Activated CD4-positive, alpha-beta T cell treated with anti-CD3 and anti-CD28 coated beads, Interleukin-10, Interleukin-2, amounts not matched to agents 100 ng/mL and 50 ng/mL, durations not matched to agents 16 hours and 8 hours (primary cell): ENCODE measurements at places on chromosomes 2 and 18.

DNA sequence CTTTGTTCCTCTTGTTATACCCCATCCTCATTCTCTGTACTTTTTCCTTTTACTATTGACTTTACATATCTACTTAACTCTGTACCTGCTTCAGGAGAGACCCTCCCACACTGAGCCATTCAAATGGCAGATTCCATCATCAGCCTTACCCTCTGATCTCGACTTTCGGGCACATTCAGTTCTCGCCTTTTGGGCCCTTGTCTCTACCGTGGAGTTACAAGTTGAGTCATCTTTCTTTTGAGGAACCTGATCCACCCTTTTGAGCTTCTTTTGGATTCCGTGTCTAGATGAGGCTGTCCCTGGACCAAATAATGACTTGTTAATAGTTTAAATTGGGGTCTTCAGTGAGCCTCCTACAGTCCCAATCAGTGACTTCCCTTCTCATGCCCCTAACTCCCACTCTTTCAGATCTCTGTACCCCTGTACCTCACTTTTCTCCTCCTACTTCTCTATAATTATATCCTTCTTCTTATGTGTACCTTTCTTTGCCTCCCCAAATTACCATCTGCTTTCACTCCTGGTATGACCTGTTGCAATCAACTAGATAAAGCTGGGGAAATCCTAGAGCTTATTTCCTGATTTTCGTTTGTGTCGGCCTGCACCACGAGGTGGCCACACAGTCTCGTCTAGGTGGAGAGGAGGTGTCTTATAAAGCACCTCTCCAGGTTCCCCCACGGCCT, 17.2 kb downstream of the SP110 start:
- DNase-seq: peak; percentile 73

- DNase-seq: peak; percentile 97
These were observed at the start of gene DNPEP for GRCh38 chr2:219387306-219388120. DNPEP (minus strand) TSS chr2:219387912; CDS start chr2:219387794, 118 bp downstream.

DNA sequence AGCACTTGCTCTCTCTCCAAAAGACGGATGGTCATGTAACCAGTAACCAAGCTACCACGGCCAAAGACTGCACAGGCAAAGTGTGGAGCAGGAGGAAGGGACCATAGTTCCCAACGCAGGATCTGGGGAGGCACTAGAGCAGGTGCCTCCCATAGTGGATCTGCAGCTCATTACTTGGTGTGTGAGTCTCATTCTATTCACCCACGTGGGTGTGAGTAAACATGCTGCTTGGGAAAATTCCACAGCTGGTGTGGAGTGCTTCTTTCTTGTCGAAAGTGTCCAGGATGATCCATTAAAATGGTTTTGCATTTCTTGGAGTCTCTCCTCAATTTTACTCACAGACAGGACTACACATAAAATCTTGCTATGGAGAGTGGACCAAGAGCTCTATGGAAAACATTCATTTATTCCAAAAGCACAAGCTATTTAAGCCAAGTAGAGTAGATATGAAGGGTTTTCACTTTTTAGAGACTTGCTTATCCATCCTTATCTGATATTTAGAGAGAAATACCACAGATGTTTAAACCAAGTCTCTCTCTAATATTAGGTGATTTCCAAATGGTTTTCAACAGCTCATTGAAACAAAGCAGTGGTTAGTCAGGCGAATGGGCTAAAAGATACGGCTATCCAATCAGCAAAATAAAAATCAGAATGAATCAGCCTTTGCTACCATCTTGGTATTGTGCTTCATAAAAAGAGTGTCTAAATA, 104.3 kb upstream of the CCDC195 start:
- no peak for DNase-seq

- no peak for DNase-seq
These were observed 71.4 kb downstream of the KCMF1 start for GRCh38 chr2:85042330-85042729.

DNA sequence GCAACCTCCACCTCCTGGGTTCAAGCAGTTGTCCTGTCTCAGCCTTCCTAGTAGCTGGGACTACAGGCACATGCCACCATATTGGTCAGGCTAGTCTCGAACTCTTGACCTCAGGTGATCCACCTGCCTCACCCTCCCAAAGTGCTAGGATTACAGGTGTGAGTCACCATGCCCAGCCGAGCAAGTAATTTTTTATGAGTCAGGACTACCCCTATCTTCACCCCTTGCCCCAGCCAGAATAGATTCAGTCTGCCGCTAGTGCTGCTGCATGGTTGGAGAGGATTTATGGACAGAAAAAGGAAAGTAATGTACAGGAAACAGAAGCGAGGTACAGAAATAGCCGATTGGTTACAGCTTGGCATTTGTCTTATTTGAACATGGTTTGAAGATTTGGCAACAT, 48.9 kb downstream of the BMPR2 start:
- DNase-seq: no peak

- DNase-seq: no peak
These were observed 77.4 kb upstream of the NPAS2 start for GRCh38 chr2:100742277-100743254.

- DNase-seq: no peak
These were observed 276.6 kb downstream of the AGPS start for GRCh38 chr2:177669201-177669600.

GRCh38 chr18:24949908-24950307, 402.1 kb downstream of the ZNF521 start:
- no peak for DNase-seq

- no peak for DNase-seq
These were observed 1.2 kb upstream of the DES start for GRCh38 chr2:219416938-219417337.

DNA sequence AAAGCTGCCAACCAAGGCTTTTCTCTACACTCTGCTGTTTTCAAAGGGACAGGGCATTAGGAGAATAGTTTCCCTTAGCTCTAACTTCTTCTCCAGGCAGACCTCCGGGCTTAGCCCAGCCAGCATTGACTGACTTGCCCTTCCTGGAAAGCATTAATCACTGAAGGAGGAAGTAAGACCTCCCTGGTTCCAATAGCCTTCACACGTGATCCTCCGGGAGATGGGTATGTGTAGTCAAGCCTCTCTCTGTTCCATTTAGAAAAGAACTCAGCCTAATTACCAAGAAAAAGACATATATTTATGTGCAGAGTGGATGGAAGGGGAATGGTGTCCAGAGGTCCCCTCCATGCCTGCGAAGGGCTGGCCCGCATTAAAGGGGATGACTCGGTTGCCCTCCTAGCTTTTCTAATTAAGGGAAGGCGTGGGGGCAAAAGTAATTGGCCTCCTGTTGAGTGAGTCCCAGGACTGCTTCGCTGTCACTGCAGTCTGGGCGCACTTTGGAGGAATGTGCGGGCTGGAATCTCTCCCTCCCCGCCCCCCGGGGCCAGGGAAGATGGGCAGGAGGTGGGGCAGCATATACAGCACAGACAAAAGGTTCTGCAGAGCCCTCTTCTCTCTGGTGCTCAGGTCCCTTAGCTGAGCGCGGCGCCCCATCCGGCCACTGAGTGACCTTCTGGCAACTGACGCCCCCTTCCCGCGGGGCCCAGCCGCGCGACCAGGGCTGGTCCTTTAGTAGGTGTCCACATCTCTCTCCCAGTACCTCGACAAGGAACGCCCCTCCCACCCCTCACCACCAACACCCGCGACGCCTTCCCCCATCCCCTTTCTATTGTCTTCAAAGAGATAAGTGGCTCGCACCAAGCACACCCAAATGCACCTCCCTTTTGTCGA, 686.0 kb downstream of the NRXN1 start:
- DNase-seq: no peak

- no peak for DNase-seq
These were observed 2.3 kb downstream of the LGALSL start for GRCh38 chr2:64456293-64456692.

GRCh38 chr2:189147361-189147760, 32.2 kb downstream of the COL5A2 start:
- DNase-seq: no peak

- peak; percentile 76 for DNase-seq
These were observed 5.0 kb downstream of the MGAT5 start for GRCh38 chr2:134258684-134259388.

- no peak for DNase-seq
These were observed at the start of gene KIAA2012 for GRCh38 chr2:202072737-202073401. KIAA2012 (plus strand) TSS chr2:202073255; CDS start chr2:202073628, 373 bp downstream.

DNA sequence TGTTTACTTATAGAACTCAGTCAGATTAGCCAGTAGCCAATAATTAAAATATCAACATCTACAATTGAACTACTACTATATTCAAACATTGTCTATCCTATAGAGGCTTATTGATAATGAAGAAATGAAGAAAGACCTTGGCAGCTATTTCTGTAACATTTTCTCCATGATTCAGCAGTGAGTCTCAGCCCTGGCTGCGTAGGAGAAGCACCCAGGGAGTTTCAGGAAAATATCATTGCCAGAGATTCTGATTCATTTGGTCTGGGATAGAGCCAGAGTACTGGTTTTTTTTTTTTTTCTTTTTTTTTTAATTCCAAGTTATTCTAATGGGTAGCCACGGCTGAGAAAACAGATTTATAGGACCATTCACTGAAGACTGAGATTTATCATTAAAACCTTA, 404.8 kb downstream of the TXNL1 start:
- no peak for DNase-seq

GRCh38 chr2:40282428-40282827, 169.5 kb downstream of the SLC8A1 start:
- DNase-seq: no peak

DNA sequence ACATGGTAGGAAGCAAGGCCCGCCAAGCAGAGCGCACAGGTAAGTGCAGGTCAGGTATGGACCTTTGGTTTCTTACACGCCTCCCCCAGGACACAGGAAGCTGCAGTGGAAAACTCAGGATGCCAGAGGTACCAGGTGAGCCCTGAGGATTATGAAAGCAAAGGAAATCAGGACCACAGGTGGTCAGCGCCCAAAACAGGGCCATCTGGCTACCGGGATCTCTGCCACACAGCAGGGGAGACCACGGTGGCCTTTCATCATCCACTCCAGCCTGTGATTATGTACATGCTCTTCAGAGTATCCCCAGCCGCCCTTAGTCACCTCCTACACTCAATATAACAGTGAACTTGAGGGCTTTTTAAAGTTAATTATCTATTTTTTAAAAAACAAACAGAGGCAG, 125.5 kb upstream of the EPC2 start:
- DNase-seq: no peak

GRCh38 chr2:240917684-240918257, 11.6 kb downstream of the CROCC2 start:
- DNase-seq: no peak

DNA sequence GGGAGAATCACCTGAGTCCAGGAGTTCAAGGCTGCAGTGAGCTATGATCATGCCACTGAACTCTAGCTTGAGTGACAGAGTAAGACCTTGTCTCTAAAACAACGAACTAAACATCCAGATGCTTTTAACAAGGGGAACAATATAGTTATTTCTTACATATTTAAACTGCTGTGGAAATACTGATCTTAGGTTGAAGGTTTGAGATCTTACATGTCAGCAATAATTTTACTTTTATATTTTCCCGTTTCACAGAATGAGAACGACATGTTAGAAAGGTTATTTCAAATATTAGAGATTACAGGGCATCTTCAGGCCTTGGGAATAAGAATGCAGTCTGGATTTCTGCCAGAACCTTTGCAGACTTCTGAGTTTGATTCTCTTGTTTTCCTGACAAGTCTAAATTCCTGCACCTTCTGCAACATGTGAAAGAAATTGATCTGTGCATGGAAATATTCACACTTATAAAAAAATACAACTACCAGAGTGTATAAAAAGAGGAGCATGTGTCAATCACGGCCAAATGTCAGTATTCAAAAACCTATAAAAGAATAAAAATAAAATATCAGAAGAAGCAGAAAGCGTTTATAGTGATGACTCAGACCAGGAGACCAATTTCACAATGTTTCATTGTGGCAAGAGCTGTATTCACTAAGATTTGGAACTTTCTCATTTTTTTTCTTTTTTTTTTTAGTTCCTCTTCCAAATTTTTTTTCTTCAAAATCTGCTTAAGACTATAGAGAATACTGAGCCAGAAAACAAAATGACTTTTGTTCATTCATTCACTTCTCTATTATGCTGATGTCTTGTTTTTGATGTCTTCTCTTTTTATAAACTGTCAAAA, 29.6 kb downstream of the COLEC12 start:
- no peak for DNase-seq

GRCh38 chr18:27942706-27943105, 234.2 kb downstream of the CDH2 start:
- DNase-seq: no peak

DNA sequence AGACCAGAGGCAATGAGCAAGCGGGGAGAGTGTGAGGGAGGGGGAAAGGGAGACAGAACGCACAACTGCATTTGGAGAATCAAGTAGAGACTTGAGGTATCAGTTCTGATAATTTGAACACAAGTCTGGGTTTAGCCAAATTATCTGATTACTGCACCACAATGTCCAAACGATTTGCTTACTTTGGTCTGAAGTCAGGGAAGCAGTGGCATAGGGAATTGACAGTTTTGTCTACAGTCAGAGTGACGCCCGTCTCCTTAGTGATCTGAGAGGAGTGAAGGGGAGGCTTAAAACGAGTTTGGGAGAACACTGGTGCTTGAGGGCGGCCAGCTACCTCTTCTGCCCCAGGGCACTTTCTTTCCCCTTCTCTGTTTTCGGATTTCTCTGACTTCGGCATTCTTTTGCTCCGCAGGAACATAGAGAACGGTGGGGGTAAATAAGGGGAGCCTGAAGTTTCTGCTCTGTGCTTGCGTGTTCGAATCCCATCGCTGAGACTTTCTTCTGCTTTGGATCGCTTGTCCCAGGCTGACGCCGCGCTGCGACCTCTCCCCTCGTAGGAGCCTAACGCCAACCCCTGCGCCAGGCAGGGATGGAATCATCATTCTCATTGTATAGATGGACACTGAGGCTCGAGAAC, 2.9 kb upstream of the DLX2 start:
- no peak for DNase-seq

- peak; percentile 64 for DNase-seq
These were observed 31.0 kb upstream of the RMDN2 start for GRCh38 chr2:37894047-37894446.

DNA sequence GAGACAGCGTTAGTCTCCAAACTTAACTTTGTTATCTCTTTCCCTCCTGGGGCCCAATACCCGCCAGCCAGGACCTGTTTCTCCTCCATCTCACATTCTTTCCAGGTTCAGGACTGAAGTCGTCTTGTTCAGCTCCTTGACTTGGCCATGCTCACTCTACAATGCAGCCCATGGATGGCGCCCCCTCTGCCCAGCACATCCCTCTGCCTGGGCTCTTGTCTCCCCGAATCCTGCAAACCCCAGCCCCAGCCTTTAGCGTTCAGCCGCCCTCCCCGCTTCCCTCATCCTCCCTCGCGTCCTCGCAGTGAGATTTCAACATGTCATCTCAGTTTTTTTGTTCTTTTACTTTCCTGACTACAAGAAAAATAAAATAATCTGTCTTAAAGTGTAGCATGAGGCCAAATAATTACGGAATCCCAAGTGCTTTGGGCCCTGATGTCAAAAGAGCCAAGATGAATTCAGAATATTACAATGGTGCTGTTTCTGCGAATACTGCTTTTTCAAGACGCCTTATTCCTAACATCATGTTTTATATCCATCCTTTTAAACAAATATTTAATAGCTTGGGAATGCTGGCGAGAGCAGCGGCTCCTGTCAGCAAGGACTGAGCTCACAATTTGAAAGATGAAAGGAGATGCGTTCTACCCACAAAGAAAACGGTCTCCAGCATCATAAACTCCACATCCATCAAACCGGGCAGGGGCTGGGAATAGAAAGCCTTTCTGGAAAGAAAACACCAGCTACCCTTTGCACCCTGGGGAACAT, 1.0 kb downstream of the FAM178B start:
- no peak for DNase-seq
